Activated CD4-positive, CD25-positive, alpha-beta regulatory T cell (primary cell): ENCODE measurements at places on chromosomes 1 and 21.

- DNase-seq = no peak
These were observed 744 bp upstream of the WDR26 start for GRCh38 chr1:224435318-224435763.

- no peak for DNase-seq
These were observed 2.1 kb upstream of the GPR61 start for GRCh38 chr1:109537450-109538178.

GRCh38 chr1:37825506-37825905 is 17.5 kb upstream of the YRDC start:
- no peak for DNase-seq

GRCh38 chr1:68232289-68233148 is at the start of gene WLS:
Gene WLS, minus strand, starts transcription at chr1:68232523. Its CDS starts 224 bp downstream, at chr1:68232299.
- DNase-seq = no peak

- DNase-seq = no peak
These were observed 95.6 kb upstream of the KCTD3 start for GRCh38 chr1:215471463-215471862.
